ENCODE measurements at places on chromosomes 16 and 17.

- DNase-seq = no peak
Measured at GRCh38 chr16:1987198-1987597, 2.6 kb upstream of the SYNGR3 start.

GRCh38 chr16:79897453-79898146 is 297.1 kb upstream of the MAF start:
- no peak for DNase-seq

DNA sequence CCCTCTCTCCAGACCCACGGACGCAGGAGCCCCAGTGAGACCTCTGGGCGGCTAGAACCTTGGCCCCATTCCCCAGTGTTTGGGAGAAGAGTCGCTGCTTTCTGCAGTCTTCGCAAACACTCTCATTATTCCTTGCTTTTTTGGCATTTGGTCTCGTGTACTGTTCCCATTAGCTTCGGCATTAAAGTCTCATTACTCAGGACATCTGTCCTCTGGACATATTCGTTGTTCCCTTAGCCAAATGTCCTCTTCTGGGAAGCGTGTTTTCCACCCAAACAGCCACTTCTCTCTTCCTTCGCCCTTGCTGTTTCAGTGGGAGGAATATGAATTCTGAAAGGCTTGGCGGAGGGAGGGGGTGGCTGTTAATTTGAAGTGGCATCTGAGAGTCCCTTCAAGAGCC is 11.1 kb downstream of the SHISA6 start:
- DNase-seq = no peak

DNA sequence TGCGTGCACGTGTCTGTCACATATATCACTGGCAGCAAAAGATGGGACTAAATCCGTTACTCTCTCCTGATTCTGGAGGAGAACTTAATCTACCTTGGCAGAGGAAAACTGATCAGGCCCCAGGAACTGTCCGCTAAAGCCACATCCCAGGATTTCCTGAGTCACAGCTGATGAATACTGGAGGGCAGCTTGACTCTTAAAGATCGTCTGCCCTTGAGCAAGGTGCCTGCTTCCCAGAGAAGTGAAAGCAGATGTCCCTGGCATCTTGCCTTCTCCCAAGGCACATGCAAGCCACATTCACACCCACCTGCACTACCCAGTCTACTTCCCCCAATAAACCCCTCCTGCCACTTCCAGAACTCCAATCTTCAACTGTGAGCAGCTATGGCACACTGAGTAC is 99.8 kb downstream of the CPPED1 start:
- DNase-seq = no peak

GRCh38 chr17:42898147-42898811 is 2.3 kb upstream of the G6PC1 start:
- DNase-seq = no peak

DNA sequence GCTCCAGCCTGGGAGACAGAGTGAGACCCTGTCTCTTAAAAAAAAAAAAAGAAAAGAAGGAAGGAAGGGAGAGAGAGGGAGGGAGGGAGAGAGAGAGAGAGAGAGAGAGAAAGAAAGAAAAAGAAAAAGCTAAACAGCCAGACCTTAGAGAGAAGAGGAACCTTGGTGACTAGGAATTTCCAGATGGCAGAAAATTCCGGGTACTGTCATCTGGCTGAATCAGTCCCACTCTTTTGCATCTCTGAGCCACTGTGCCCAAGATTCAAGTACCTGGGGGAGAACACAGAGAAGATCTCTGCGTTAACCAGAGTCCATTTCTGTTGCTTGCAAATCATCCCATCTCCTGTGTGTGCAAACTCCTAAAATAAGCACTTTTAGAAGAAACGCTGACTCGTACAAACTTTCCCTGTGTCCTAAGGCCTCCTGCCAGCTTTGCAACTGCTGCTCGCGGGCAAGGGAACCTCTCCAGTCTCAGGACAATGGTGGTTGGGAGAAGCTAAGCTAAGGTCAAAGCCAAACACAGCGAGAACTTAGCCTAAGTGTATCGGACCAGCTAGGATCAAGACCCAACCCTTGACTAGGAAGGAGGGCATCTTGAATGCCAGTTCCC is 18.0 kb downstream of the BMERB1 start:
- no peak for DNase-seq

GRCh38 chr16:79571903-79572535 is 28.5 kb downstream of the MAF start:
- no peak for DNase-seq

DNA sequence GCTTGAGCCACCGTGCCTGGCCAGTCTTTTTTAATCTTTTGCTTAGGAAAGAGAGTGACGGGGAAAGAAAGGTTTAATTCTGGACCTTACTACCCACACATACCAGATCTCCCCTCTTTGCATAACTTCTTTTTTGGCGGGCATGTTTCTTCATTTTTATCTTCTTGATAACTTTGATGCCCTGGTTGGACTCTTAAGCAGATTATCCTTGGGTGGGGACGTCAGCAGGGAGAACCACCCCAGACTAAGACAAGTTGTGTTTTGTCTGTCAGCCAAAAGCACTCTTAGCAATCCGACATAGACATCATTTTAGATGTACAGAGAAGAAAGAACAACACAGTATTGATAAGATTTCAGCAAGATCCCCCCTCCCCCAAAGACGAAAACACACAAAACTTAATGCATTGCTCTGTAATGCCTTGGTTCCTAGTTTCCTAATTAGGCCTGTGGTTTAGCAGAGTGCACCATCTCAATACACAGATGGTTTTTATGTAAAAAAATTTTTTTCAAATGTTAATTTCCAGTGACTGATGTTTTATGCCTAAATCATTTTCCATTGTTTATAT is 99.9 kb downstream of the MSI2 start:
- no peak for DNase-seq

All from NCI-H1694 (cell line).